ENCODE measurements at places on chromosomes 11 and 22.

DNA sequence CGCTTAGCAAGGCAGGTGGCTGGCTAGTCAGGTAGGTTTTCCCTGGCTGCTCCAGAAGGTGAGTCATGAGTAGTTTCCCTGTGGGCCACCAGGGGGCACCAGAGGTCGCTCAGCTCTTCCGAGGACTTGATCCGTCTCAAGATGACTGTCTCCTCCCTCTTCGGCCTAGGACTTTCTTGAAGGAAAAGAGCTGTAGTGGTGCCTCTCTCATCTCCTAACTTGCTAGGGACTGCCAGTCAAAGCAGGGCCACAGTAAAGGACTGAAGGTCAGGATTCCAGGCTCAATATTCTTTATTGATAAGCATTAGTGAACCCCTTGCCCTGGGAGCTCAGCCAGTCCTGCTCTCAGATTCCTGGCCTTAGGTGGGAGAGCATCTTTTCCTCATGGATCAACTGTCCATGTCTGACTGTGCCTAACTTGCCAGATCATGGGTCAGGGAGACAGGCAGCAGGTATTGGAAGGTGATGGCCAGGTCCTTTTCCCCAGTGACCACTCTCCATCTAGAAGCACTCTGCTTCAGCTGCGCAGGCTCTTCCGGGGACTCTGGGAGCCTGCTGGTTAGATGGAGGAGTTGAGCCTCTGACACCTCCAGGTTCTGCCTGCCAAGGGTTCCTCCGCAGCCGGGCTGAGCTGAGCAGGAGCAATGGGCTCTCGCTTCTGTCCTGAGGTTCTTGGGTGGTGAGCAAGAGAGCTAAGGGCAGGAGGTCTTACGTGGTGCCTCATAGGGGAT, 1.9 kb downstream of the POLD4 start:
- peak; percentile 47 for DNase-seq

DNA sequence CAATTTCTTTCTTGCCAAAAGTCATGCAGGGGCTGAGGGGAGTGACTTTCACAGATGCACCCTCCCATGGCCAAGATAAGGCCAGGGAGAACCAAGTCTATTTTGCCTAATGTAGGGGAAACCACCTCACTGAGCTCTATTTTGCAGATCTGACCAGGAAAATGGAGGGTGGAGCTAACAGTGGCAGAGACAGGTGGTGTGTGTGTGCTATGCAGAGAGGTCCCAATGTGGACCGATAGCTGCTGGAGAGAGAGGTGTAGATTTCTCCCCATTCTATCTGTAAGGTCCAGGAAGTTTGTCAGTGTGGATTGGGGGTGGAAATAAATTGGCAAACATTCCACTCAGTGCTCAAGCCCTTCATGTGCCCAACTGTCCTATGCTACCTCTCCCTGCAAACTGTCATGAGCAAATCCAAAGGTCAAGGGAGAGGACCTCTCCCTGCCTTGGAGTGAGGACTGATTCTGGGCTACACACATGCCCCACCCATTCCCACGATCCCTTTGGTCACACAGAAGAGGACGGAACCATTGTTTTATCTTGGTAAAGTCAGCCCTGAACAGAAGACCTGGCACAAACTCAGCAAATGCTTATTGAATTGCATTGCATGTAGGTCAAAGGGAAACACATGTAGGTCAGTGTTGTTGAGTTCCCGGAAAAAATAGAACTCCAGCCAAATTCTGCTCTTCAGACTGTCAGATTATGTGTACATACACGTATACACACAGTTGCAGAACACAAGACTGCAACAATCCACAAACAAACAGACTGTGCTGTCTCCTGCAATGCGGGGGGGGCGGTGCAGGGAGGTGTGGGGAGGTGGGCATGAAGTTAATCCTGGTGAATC, 65.9 kb downstream of the C11orf58 start:
- DNase-seq = no peak

DNA sequence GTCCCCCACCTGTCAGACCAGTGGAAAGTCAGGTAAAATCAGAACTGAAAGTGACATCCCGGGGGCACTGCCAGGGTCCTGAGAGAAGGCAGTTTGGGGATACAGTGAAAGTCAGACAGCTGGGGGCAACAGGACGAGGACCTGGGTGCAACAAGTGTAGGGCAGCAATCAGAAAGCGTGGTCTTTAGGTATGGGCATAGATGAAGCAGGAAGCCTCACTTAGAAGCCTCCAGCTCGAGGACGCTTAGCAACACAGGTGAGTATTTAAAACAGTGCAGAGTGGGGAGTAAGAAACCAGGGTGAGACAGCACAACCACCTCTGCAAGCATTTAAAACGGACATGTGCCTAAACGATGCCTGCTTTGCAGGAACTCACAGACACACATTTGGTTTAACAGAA, 64.6 kb upstream of the POU2AF1 start:
- no peak for DNase-seq

- DNase-seq = no peak
Measured at GRCh38 chr22:38845004-38845740, 1.3 kb upstream of the NPTXR start.

- DNase-seq = no peak
Measured at GRCh38 chr22:28904211-28904896, 21.0 kb downstream of the ZNRF3 start.

GRCh38 chr11:117513666-117514065, 186.0 kb downstream of the CEP164 start:
- DNase-seq = no peak

DNA sequence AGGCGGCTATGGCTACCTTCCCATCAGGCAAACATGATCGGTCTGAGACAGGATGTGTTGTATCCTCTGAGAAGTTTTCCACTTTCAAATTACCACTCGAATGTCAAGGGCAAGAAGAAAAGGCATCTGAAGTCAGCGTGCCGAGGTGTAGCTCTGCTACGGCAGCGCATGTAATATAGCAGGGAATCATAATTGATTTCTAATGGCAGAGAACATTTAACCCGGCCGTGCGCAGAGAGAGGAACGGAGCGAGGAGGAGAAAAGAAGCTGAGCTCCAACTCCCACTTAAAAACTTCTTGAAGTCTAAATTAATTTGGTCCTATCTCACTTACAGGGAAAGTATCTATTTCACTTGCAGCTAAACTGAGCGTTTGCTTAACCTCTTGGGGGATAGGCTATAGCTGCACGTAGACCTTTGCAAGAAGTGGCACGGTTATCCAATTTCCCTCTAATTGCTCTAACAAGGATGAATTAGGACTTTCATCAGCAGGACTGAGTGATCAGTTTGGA, 137.3 kb upstream of the KIRREL3 start:
- no peak for DNase-seq

- DNase-seq = no peak
Measured at GRCh38 chr11:64537876-64538275, 53.1 kb upstream of the SLC22A12 start.

GRCh38 chr22:22075382-22076163, 93.0 kb upstream of the TOP3B start:
- DNase-seq = no peak

DNA sequence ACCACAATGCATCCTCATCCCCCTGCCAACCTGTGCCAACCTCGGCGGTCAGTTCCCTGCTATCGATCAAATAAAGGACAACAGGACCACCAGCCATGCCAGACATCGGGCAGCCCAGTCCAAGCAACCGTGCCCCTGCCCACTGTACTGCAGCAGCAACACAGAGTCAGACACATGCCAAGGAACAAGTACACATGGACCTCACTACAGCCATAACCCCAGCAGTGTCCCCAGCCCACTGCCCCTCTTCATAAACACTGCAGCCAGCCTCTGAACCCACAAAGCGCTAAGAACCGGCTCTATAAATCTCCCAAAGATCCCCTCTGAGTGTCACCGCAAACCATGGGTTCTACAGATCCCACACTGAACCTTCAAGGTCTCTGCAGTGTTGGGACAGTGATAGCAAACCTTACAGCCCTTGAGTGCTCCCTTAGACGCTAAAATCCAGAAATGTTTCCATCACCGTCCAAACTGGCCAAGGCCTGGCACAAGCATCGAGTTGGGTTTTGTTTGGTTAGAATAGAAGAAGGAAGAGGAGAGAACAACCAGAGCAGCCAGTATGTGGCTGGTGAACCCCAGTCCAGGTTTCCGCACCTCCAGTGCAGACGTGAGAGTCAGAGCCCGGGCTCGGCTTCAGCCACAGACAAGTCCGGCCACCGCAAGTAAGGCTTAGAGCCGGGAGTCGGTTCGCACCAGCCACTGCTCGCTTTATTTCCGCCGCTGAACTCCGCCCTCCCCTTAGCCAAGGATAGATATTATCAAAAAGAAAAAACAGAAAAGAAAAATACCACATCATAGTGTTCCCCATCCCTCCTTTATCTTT, 7.9 kb downstream of the PAX6 start:
- no peak for DNase-seq

DNA sequence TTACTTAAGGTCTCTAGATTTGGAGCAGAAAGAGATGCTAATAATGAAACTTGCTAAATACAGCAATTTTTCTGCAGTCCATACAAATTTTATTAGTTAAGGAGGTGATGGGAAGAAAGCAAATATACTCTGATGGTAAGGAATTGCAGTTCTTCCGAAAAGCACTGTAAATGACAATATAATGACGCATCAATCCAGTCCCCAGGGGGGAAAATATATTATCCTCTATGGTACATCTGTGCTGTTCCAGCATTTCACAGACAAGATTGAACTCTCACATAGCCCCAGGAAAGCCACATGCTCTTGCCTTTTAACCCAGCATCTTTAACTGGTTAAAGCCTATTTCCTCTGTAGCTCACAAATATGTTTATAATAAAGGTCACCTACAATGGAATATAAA, 416.6 kb upstream of the CCDC90B start:
- DNase-seq = no peak

GRCh38 chr11:35641964-35642363, 20.6 kb upstream of the TRIM44 start:
- DNase-seq = no peak

DNA sequence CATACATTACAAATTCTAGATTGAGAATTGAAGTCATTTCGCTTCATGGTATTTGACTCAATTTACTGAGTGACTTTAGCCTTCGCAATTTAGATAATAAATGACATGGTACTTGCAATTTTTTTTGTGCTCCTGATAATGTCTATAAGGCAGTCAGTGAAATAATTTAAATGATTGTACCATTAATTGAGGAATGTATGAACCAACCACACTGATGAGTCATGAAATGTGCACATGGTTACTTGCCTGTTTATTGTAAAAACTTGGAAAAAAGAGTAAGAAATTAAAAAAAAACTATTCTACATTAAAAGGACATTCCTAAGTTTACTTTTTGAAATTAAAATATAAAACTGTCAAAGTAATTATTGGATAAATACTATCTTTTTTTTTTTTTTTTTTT, 43.3 kb downstream of the DNAJC24 start:
- DNase-seq = no peak

DNA sequence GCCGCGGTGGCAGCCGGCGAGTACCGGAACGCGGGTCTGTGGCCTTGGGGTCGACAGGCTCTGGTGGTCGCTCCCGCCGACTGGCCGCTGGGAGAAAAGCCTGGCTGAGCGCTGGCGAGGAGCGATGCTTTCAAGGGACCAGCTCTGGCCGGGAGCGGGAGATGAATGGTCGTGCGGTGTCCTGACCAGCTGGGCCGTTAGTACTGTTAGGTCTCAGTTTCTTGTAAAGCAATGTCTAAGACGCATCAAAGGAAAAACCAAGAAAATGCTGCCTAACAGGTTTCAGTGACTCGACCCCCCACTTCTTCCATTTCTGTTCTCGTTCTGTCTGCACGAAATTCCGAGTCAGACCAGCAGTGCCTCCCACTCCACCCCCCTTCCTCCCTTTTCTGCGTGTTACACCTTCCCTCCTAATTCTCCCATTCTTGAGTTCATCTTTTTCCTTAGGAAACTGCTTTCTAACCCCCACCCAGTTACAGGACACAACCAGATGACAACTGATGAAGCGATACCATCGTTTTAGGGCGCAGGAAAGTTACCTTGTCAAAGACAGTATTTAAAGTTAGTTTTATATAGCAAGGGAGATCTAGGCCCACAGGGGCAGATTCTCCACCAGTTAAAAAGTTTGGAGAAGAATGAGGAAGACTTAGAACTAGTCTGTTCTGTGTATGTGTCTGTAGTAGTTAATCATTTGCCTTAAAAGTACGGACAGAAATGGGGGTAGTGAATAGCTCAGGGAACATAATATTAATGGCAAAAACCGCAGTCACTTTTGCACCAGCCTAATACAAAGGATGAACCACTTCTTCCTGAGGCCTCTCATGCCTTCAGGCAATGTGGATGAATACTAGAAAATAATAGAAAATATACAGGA, 1.0 kb downstream of the CUL5 start:
- DNase-seq = no peak

GRCh38 chr22:43292630-43293018, 50.5 kb downstream of the SCUBE1 start:
- DNase-seq = no peak

DNA sequence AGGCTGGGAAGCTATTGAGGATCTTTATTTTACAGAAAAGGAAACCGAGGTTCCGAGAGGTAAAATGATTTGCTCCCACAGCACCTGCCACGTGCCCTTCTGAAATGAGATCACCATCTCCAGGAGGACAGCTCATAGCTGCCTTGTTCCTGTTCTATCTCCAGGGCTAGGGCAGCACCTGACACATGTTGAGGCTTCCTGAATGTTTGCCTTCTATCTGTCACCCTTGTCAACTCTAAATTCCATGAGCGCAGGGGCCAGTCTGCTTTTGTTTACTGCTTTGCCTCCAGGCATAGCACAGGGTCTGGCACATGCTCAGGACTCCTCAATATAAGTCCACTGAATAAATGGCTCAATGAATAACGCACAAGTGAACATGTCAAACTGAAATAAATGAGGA, 24.1 kb downstream of the ASCC2 start:
- DNase-seq = no peak

Measured in activated effector memory CD4-positive, alpha-beta T cell treated with Interleukin-2 at 50 U/mL for 16 hours (primary cell).